Globus pallidus (tissue), 1 donor: ENCODE measurements at places on chromosomes 3 and 15.
A peak's percentile ranks its signal among the peaks of the same experiment; 100 is the strongest.

- no peak for DNase-seq
Measured at GRCh38 chr3:182487611-182488010, 305.7 kb upstream of the ATP11B start.

GRCh38 chr3:120555657-120556509 lies 40.3 kb upstream of the NDUFB4 start:
- DNase-seq = no peak

DNA sequence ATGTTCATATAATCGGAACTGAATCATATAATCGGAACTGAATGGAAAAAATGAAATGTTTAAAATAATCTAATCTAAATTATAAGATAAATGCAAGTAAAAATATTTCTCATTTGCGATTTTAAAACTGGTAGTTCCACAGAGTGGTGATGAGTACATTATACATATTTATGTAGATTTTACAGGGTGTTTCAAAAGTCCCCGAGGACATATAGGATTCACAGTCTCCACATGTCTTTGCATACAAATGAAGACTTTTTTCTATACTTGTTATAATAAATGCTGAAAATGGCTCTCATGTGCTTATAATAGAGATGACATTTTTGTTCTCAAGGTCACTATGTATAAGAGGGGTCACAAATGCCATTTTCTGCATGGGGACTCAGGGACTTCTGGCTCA lies 139.5 kb downstream of the PEX5L start:
- no peak for DNase-seq

- no peak for DNase-seq
Measured at GRCh38 chr15:33644304-33644703, 324.0 kb upstream of the CHRM5 start.

DNA sequence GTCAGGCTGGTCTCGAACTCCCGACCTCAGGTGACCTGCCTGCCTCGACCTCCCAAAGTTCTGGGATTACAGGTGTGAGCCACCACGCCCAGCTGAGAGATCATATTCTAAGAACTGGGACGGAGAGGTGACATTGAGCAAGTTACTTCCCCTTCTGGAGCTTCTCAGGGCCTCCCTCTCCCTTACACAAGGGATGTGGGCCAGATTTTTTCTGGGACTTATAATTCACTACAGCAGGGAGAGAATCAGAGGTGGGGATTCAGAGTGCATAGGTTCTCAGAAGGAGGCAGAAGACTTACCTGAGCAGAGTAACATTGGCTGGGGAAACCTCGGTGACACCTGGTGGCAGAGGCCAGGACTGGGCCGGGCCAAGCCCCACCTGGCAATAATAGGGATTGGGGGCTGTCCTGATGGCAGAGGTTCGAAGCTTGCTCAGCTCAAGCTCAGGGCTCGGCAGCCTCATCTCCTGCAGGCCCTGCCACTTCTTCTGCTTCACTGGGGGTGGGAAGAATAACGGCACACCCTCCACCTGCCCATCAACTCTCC lies 6.8 kb downstream of the LTK start:
- DNase-seq = no peak

- peak; percentile 97 for DNase-seq
Measured at GRCh38 chr3:150170852-150171520, 200.3 kb upstream of the PFN2 start.

GRCh38 chr3:36175916-36176461 lies 204.3 kb upstream of the STAC start:
- no peak for DNase-seq

DNA sequence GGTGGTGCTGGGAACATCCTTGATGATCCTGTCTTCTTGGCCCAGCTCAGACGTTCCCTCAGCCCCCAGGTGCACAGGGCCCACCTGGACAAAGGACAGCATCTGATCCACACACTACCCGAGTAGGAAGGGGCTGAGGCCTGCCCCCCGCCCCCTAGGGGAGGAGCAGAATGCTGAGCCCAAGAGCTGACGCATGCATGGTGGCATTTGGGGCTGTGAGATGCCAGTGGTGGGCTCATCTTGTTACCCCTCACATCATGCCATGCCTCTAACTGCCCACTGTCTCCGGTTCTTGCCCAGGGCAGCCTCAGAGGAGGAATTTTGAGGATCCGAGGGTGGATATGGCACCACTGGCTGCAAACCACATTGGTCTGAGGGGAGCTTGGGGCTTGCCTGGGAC lies 61.5 kb downstream of the LINGO1 start:
- no peak for DNase-seq

GRCh38 chr3:150376001-150376848 lies 31.9 kb upstream of the TSC22D2 start:
- no peak for DNase-seq

GRCh38 chr3:124786511-124787241 lies 56.4 kb downstream of the UMPS start:
- no peak for DNase-seq

DNA sequence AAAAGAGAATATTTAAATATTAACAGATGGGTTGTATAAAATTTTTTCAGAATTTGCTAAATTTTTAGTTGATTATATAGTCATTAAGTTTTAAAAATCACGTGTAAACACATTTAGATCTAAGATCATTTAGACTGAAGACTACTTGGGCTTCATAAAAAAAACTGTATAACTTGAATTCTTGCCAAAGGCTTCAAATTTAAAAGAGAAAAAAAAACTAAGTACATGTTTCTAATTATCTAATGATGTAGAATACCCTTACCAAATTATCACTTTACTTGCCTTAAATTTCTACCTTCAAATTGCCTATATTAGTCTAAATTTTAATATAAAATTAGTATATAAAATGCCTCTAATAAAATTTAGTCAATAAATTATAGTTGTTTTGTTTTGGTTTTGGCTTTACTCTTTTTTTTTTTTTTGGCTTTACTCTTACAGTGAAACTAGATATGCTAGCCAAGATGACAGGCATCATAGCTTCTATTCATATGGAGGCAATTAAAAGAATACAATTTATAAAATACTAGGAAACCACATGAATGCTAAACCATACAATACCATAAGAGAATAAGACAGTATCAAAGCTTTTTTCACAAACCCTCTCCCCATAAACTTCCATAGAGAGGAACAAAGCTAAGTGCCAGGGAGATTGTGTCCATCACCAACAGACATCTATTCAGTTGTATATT lies 183.1 kb upstream of the KCNMB2 start:
- no peak for DNase-seq

- DNase-seq = no peak
Measured at GRCh38 chr3:187969581-187969950, 184.4 kb upstream of the LPP start.

DNA sequence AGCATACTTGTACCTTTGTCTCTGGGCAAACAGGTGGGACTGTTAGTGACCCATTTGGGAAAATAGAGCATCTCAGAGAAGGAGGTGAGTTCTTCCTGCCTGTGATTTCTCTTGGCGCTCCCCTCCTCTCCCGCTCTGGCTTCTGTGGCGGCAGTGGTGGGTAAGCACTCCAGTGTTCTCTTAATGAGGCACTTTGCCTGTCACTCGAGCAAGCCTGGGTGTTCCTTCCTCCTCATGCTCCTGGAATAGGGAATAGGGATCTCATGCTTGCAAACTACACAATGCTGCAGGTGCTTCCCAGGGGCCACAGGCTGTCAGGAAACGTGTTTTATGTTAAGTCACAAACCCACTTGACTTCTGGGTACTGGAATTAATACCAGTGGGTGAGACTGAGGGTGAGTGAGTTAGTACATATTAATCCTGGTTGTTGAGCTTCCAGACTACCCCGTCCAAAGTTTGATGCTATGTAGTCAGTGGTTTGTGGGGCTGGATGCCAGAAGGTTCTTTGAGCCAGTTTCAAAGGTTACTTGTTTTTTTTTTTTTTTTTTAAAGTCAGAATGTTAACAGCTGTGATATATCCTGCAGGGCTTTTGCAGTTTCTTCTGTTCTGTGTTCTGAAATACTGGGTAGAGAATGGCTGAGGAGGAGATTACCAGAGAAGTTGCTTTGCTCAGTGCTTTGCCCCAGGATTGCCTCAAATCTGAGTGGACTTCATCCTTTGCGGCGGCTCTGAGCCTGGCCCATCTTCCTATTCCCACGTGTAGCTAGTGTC lies 30.5 kb downstream of the EDEM1 start:
- DNase-seq = no peak
